CD4-positive, alpha-beta T cell treated with Interleukin-21 for 1 hour (primary cell): ENCODE measurements at places on chromosomes 11 and 22.

DNA sequence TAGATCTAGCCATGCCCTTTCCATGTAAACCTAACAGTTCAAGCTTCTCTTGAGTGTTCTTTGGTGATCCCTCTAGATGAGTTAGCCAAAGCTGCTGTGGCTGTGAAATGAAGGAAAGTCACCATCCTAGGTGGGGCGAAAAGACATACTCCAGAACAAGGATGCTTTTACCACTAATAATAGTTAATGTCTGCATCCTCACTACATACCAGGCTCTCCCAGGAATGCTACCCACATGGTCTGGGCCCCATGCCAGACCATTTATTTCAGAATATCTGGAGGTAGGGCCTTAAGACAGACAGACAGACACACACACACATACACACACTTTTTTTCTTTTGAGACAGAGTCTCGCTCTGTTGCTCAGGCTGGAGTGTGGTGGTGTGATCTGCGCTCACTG is 14.7 kb downstream of the ABTB2 start:
- no peak for DNase-seq

- no peak for DNase-seq
Measured at GRCh38 chr22:37697538-37697835, 639 bp downstream of the TRIOBP start.

GRCh38 chr11:61739413-61739812 is 13.0 kb upstream of the MYRF start:
- DNase-seq = no peak

- DNase-seq = no peak
Measured at GRCh38 chr22:23583836-23584235, 3.7 kb upstream of the IGLL1 start.

GRCh38 chr11:26995701-26996460 is 2.0 kb downstream of the FIBIN start:
- no peak for DNase-seq

- no peak for DNase-seq
Measured at GRCh38 chr11:105857728-105858127, 164.3 kb downstream of the MSANTD4 start.

DNA sequence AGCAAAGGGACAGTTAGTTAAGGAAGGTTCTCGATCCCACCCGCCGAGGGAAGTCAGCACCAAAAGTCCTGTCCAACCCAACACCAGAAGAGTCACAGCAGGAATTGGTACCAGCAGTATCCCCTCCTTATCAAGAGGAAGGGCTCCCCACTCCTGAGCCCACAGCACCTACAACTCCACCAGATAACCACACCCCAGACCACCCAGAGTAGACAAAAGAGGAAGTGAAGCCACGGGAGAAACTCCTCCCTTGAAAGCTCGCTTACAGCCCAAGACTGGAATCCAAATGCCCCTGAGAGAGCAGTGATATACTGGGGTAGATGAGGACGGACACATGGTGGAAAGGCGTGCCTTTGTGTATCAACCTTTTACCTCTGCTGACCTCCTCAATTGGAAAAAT is 7.3 kb upstream of the CD5 start:
- no peak for DNase-seq

- DNase-seq = no peak
Measured at GRCh38 chr11:83793310-83793709, 507.1 kb upstream of the CCDC90B start.

DNA sequence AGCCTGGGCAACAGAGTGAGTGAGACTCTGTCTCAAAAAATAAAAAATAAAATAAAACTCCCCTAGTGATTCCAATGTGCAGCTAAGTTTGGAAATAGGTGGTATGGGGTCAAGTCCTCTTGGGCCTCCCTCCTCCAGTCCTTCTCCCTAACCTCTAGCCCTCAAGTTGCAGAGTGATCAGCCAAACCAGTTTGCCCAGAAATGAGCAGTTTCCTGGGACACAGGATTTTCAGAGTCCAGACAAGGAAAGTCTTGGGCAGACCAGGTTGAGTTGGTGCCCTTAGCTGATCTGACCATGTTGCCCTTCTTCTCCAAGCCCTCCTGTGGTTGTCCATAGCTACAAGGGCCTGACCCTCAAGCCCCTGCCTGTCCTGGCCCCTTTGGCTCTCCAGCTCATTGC is 7.9 kb downstream of the TCN2 start:
- DNase-seq = no peak

DNA sequence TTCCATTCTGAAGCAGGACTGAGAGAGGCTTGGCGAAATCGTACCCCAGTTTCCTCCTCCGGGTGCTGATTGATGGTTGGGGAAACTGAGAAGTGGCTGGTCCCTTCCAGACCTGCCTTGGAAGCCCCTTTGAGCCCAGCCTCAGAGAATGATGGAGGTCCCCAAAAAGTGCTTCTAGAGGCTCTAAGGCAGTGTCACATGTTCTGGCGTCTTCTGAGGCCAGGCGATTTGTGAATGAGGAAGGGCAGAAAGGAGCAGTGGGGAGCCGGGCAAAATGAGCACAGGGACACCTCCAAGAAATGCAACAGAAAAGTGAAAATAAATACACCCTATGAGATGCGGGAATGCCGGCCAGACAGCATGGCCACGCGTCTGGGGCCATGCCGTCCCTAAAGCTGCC is 1.0 kb upstream of the LIF start:
- DNase-seq = no peak

DNA sequence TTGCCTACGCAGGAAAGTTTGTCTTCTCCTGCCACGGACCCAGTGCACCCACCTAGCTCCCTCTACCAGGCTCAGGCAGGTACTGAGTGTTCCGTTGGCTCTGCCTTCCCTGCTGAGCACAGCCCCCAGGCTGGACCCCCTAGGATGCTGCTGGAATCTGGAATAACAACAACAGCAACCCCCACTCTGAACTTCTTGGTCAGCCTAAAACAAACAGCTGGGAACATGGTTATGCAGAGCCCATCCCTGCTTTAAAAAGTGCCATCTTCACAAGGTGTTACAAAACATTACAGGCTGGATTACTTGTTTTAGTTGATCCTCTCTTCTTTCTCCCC is 1.8 kb downstream of the OPCML start:
- DNase-seq = no peak

- DNase-seq = no peak
Measured at GRCh38 chr11:20611892-20612291, 12.5 kb downstream of the SLC6A5 start.

GRCh38 chr11:837189-837989 is 4.6 kb downstream of the CD151 start:
- no peak for DNase-seq

DNA sequence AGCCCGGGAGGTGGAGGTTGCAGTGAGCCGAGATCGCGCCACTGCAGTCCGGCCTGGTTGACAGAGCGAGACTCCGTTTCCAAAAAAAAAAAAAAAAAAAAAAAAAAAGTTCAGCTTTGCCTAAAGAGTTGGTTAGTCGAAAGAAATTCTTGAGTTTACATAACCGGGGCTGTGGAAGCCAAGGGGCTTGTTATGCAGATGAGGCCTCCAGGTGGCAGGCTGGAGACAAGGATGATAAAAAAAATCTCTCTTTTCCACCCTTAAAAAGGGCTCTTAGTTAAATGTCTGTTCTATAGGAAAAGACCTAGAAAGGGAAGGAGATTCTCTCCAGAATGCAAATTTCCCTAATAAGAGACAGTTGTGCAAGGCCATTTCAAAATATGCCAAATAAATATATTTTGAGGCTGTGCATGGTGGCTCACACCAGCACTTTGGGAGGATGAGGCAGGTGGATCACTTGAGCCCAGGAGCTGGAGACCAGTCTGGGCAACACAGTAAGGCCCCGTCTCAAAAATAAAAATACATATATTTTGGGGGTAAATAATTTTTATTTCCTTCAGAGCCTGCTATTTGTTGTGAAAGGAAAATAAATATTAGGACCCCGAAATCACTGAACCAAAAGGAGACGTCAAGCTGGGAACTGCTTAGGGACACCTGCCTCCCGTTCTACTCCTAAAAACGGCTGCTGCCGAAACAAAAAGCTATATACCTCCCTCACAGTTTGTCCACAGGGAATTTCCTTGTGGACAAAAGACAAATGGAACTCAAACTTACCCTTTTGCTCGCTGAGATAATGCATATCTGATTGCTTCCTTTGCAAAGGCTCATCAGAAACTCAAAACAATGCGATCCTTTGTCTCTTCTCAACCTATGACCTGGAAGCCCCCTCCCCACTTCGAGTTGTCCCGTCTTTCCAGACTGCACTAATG is 2.4 kb upstream of the IFITM2 start:
- DNase-seq = peak; percentile 81

DNA sequence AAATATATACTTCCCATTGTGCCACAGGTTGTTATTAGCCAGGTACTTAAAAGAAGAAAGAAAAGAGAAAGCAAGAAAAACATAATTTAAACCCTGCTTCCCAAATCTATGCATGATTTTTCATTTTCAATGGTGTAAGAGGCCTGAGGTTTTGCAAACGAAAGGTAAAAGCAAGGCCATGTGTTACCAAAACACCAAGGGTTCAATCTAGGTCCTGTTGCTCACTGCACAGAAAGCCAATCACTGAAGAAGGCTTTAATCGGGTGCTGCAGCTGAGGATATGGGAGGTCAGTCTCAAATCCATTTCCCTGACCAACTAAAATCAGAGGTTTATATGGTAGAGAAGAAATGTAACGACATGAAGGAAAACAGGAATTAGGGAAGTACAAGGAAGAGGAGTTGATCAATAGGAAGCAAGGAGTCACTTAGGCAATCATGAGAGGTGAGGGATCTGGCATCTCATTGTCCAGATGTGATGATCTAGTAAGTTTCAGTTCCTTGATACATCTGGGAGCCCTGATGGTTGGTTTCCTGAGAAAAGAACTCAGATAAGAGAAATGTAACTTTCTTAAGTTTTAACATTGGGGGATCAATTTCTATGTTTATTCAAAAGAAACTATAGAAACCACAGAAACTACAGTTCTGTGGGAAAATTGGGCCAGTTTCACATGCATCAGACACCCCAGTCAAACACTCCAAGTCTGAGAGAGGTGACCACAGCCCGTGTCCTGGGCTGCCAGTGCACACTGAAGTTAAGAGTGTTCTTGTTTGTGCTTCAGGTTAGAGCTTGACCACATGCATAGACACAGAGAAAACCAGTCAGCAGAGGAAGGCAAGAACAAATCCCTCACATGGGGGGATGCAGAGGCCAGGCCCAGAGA is 18.1 kb upstream of the DKK3 start:
- DNase-seq = no peak

DNA sequence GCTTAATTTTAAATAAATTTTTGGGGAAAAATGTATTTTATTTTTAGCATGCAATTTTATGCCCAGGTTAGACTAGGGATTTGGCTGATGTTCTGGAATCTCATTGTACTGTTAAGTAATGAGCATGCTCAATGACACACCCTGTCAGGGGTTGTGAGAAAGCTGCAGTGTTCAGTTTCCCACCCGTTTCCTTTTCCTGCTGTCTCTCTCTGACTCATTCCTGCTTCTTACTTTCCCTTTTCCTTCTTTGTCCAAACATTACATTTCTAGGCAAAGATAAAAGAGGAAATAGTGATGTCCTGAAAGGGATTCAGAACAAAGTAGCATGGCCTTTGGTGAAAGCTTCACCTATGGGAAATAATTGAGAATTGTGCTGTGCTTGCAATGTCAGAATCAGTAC is 22.7 kb downstream of the OOSP3 start:
- DNase-seq = no peak

DNA sequence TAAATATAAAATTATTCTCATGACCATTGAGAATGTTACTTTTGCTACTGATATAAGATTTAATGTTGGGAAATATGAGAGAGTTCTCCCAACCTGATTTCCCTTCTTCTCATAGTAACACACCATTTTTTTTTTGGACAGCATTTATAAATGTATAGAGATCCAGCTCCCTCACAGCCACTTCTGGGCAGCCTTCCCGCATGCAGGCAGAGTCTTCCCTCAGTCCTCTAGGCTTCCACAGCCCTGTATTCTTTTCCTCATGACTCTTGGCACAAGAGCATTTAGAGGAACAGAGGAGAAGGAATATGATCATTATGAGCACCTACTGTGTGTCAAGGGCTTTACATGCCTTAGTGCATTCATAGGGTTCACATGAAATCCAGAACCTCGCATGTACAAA is 9.0 kb downstream of the DTX4 start:
- DNase-seq = no peak

DNA sequence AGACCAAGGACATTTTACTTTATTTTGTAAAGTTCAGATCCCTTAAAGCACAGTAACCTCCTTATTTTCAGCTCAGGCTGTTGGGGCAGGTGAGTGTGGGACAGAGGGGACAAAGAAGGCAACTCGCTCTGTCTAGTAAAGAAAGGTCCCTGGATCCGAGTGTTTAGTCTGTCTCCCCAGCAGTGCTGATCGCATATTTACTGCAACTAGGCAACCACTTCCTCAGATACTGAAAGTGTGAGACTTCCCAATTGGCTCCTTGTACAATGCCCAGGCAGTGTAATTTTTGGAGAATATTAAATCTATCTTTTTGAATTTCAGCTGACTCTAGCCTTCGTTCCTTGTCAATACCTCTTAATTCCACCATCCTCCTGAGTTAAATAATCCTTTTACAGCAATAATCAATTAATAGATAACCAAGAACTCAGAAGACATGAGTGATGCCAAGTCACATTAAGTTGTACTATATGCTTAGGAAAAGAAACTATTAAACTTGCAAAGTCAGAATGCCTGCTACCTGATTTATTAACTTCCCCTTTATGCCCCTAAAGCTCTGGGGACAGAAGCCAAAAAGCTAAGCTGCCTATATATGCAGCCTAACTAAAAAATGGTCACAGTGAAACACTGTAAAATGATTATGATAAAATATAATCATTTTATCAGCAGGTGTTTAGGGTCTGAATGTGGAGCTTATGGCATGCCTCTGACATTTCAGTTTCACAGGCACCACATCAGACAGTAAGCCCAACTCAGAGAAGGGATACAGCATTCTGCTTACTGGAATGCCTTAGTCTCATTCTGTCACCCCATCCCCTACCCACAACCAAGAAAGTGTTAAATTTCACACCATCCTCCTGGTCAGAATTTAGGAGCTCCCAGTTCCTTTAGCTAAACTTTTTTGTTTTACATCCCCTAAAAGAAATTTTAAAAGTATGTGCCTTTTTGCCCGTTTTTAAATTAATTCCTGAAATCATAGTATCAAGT is 138.7 kb downstream of the TRIM44 start:
- no peak for DNase-seq

- no peak for DNase-seq
Measured at GRCh38 chr22:30985561-30986208, 16.6 kb downstream of the TUG1 start.

DNA sequence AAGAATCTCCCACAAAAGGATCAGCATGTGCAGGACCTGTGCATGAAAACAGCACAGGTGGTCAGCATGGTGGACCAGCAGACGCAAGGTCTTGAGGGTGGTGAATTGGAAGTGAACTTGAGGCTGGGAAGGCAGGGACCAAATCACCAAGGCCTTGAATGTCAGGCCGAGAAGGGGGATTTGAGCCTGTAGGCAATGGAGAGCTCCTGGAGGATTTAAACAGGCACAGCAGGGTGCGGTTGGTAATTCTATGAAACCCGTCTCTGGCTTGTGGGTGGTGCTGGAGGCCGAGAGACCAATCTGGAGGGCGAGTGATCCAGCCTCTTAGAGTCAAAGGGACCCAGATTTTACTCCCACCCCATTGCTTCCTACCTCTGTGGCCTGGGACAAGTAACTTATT is 2.4 kb downstream of the TSKU start:
- DNase-seq = no peak

- no peak for DNase-seq
Measured at GRCh38 chr22:43274595-43275240, 68.5 kb downstream of the SCUBE1 start.
